Anterior cingulate cortex (tissue), 58 donors: ENCODE measurements at places on chromosomes 4 and X.

DNA sequence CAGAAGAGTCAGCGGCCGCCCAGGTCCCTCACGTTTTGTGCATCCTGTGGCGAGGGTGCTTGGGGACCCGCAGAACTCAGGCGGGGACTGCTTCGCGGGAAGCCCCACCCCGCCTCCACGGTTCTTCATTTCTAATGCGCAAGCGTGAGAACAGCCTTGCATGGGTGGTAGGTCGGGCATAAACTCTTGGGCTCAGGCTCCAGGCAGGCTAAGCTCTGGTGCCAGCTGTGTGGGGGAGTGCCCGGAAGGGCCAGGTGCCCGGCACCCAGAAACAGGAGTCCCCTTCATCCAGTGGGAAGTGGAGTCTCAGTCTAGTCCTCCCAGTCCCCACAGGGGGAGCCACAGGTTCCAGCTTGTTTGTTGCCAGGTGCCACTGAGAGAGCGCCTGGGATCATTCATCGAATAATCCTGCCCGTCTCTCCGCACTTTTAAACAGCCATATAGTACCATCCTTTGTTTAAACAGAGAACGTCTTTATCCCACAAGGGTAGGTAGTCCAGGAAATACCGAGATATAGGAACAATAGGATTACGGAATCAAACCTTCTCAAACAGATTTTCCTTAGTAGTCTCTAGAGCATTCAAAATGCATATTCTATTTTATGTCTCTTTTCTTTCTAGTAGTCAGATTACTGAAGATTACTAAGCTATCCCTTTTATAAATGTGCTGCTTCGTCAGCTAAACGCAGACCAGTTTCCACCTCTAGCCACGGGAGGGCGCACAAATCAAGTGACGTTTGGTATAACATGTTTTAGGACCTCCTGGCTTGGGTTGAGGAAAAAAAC lies 12.7 kb upstream of the RBBP7 start:
- DNase-seq = peak; percentile 43

- no peak for DNase-seq
These were observed 549.5 kb upstream of the SMIM31 start for GRCh38 chr4:164204434-164204833.

GRCh38 chr4:147482281-147482680 lies 1.4 kb downstream of the EDNRA start:
- DNase-seq = no peak

GRCh38 chr4:104589264-104589868 lies 94.7 kb upstream of the CXXC4 start:
- no peak for DNase-seq

DNA sequence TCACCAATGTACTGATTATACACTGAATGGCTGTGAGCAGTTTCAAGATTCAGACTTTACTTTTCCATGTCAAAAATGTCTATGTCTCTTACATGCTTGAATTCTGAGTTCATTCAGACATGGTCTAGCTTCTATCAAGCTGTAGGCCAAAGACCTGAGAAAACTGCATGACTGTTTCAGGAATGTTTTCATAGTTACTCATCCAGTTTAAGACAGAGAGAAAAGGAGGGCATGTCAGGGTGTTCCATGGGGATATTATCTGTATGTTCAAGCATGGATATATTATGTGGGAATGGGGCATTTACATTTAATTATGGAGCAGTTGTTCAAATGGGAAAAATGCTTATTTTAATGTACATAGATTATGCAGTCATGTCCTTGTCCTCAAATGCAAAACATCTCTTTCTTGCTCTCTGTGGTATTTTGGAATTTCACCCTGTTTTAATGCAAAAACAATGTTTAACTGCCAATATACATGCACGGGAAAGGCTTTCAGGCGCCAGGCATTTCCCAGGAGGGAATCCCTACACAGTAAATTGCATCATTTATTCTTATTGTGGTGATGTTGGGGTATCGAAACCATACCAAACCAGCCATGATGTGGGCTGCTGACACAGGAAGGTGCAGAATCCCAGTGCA lies 429.1 kb upstream of the INTU start:
- DNase-seq = no peak

DNA sequence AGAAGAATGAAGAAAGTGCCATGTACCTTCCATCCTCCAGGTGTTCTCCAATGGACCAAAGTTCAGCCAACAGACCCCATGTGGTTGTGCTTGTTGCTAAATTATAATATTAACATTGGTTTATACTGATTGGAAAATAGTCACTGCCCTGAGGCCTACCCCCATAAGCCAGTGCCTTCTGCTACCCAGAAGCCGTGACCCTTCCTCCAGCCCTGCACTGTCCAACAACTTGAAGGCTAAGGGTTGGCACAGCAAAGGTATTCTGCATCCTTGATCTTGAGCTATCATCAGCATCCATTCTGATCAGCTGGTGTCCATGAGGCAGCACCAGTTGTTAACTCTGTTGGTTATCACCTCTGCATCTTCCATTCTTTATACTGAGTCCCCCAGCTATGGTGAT lies 66.2 kb upstream of the BMPR1B start:
- no peak for DNase-seq

DNA sequence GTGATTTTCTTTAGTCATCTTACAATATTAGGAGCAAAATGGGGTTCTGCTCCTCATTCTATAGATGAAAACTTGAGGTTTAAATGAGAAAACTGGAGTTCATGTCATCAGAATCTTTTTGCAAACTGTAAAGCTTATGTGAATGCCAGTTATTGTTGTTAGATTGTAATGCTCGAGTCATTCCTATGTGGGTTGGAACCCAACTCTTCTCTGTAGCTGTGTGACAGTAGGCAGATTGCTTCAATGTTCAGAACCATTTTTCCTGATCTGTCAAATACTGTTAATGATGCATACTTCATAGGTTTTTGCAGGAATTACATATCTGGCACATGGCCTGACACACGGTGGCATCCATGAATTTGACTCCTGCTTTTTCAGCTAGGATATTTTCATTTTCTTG lies 178.9 kb downstream of the RAPGEF2 start:
- DNase-seq = no peak

- DNase-seq = no peak
These were observed 130.8 kb downstream of the CPZ start for GRCh38 chr4:8723222-8723980.

- DNase-seq = no peak
These were observed 46.9 kb upstream of the SLC25A4 start for GRCh38 chr4:185096032-185096653.

DNA sequence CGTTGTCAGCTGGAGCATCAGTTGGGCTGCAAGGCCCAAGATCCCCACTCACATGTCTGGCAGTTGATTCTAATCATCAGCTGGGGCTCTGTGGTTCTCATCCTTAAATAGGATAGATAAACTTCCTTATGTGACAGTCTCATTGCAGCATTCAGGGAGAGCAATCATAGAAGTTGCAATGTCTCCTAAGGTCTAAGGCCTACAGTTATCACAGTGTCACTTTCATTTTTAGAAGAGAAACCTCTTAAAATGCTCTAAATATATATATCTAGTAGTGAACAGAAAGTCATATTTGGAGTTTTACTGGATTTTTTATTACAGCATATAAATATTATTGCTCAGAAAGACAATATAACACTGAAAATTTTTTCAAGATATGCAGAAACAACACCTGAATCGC lies 226.0 kb upstream of the PPP1R2C start:
- DNase-seq = no peak

DNA sequence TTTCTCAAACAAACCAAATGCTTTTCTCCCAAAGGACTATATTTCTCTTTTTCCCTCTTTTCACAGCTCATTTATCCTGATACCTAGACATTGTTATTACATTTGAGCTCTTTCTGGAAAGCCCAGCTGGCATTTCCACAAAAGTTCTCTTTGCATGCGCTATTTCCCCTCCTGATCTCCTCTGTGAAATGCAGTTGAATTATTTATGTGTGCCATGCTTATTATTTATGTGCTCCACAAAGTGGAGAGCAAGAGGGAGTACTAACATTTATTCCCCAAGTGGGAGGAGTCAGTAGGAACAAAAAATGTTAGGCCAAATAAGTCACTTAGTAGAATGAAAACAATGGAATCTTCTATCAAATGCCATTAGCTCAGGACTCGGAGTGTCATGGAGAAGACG lies 626.6 kb upstream of the IGFBP7 start:
- no peak for DNase-seq
